ENCODE measurements at places on chromosomes 11 and 22.

DNA sequence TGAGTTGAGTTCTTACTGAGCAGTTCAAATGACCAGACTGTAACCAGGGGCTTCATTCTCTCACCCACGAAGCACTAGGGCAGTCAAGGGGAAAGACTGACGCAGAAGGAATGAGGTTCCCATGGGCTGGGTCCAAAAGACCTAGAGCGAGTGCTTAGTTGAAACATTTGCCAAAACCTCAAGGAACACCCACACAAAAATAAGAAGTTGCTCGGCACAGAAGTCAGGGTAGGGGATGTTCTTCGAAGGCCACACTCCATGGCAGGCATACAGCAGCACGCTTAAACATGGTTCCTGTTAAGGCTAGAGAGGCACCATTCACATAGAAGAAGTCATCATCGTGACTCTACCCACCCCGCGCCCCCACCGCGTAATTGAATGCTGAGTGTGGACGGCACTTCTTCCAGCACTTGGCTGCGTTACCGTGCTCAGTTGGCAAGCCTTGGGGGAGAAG, 52.9 kb downstream of the TIMP3 start:
- DNase-seq = no peak

DNA sequence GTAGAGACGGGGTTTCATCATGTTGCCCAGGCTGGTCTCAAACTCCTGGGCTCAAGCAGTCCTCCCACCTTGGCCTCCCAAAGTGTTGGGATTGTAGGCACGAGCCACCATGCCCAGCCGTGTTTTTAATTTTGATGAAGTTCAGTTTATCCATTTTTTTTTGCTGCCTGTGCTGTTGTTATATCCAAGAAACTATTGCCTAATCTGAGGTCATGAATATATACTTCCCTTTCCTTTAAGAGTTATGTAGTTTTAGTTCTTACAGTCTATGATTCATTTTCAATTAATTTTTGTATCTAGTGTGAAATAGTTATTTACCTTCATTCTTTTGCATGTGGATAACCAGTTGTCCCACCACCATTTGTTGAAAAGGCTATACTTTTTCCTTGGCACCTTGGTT, 50.3 kb upstream of the SORL1-AS1 start:
- no peak for DNase-seq

DNA sequence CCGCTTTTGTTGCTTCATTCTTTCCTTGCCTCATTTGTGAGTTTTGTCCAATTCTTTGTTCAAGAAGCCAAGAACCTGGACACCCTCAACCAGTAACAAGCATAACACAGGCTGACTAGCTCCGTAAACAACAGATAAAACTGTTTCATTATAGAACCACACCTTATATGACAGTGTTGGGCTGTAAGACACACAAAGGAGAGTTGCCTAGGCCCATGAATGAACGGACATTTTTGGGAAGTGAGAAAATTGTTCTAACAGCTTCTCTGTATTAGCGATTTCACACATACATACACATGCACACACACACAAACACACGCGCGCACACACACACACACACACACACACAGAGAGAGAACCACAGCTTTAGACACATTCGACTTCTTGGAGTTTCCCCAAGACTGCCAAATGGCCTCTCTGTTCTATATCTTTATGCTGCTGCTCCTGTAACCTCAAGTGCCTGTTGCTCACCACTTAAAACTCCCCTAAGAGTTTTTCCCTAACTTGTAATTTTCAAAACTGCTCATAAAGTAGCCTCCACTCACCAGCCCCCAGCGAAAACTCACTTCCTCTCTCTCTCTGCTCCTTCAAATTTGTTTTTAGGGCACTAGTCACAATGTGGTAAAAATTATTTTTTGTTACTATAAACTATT, 35.9 kb downstream of the CTSC start:
- no peak for DNase-seq

GRCh38 chr11:87252869-87253268, 215.1 kb downstream of the TMEM135 start:
- no peak for DNase-seq

DNA sequence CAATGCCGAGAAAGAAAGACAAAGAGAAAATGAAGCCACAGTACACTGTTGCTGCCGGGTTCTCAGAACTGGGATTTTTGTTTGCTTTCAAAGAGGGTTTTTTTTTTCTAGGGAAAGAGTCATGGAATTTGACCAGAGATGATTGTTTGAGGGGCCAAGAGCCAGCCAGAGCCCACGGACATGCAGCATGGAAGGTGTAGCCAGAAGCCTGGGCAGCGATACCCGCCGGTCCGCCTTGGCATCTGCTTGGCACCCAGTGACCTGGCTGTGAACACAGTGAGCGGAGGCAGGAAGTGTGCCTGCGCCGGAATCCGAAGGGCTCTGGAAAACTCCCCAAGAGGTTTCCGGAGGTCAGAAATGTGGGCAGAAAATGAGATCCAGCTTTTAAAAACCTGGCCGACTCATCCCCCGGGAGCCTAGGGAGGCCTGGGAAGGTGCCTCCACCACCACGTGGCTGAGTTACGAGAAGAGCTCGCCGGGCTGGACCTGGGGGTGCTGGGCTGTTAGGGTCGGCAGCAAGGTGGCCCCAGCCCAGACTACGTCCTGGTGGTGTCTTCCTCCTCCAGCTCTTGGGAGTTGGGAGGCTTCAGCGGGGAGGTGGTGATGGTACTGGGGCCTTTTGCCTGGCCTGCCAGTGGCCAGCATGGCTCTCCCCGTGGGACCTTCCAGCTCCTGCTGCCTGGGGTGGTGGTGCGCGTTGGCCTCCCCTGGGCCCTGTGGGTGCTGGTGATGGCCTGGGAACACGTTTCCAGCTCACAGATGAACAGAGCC, 61.6 kb upstream of the PPARA start:
- DNase-seq = no peak

DNA sequence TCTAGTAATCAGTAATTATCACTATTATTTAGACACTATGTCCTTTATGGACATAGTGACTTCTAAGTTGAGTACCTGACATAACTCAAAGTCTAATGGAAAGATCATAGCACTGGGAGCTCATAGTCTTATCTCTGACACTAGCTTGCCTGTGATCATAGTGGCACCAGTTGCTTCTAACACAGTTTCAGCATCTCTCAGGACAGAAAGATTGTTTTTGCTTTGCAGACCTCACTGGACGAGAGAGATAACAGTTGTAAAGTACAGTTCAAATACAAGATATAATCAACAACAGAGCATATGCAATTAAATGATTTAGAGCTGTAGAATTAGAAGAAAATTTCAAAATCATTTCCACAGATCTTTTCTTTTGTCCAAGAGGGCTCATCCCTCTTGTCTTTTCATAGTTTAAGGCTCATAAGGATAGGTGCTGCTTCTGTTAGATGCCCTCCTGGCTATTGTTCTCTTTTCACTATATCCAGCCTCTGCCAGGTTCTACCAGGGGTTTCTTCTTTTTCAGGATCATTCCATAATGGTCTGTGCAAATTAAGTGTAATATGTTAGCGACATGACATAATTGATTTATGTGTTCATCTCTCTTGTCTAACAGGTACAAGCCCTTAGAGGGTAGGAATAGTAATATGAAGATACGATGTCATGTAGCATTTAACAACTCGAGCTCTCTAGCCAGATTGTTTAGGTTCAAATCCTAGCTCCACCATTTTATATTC, 1175.4 kb upstream of the TENM4 start:
- no peak for DNase-seq

- no peak for DNase-seq
Measured at GRCh38 chr11:118334745-118335144, 7.8 kb downstream of the CD3D start.

DNA sequence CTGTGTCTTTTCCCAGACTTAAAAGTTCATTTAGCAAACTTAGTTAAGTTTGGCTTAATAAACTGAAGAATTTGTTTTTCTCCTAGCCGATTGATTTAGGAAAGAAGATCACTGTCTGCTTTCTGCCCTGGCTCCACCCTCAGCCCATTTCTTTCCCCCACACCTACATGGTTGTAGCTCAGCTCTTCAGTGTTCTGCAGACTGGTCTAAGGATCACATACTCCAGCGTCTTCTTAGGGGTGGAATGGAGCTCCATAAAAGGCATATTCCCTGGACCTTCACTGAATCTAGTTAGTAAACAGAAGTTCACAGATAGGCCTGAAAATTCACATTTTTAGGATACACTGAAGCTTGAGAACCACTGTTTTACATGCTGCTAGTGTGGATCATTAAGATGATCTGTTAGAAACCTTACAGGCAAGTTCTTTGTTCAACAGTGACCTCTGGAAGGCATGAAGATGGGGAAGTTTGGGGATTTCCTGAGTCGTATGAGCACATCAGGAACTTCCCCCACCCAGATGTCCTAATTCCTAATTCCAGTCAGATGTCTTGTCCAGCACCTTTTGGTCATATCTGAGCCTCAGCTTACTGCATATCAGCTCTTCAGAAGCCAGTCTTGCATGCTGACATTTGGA, 16.8 kb downstream of the PIWIL4 start:
- no peak for DNase-seq

GRCh38 chr11:42253156-42253555, 793.7 kb upstream of the LRRC4C start:
- DNase-seq = no peak

DNA sequence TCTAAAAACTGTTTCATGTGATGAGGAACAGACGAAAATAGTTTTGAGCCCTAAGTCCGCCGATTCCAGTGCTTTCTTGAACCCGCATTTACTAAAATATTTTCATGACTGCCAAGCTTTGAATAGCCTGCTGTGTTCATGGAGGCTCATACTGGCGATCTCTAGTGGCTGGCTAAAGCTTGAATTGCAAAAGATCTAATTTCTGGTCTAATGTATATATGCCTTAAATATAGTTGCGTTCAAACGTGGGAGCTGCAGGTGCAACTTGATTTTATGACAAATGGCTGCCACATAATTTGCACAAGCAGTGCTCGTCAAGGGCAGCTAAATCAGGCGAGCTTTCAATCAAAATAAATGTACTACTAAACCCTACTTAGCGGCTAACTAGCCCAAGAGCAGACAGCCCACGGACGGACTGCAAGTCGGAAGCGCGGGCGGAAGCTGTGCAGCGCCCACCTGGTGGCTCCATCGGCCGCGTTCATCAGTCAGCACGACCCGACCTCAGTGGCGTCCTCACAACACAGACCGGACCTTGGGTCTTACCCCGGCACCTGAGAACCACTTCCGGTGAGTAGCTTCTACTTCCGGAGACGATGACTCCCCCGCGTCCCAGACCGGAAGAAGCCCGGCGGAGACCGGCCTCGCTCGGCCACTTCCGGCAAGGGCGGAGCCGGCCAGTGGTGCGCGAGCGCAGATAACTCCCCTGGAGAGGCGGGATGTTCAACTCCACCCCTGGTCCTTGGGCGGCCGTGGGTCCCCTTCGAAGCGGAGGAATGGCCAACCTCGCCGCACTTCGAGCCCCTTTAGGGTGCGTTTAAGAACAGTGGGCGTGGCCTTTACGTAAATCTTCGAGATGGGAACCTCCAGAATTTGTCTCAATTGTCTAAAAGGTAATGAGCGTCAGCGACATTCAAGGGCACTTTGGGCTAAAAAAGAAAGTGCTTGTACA, 6.1 kb downstream of the RPL27A start:
- DNase-seq = peak; percentile 81

GRCh38 chr11:102476812-102477211, 24.2 kb upstream of the TMEM123 start:
- no peak for DNase-seq

- no peak for DNase-seq
Measured at GRCh38 chr11:111523343-111523742, 8.8 kb downstream of the HOATZ start.

- no peak for DNase-seq
Measured at GRCh38 chr11:105074166-105074530, 29.0 kb upstream of the CARD16 start.

DNA sequence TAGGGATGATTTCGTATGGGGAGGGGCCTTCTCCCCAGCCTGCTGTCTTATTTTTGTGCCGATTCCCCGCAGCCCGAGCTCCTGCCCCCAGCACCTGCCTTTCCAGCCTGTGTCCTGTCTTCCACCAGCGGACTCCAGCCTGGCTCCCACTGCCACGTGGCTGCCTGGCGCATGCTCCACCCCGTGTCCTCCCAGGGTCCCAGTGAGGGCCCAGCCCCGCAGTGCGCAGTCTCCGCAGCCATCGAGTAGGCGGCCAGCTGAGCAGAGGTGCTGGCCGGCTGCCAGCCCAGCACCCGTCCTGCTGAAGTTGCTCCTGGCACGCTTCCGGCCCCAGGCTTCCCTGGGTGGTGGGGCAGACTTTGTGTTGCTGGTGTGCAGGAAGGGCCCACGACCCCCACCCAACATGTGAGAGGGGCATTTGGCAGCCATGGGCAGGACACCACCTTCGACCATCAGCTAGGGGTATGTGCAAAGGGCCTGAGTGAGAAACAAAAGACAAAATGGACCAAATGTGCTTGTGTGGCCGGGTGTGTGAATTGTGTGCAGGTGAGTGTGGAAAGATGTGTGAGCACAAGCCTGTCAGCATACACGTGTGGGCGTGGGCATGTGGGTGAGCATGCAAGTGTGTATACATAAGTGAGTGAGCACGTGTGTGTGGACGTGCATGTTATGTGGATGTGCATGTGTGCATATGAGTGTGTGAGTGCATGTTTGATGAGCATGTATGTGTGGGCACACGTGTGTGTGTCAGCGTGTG, 55.9 kb downstream of the RTN4R start:
- DNase-seq = no peak

- DNase-seq = peak; percentile 7
Measured at GRCh38 chr11:5004424-5005274, 10.0 kb downstream of the OR51L1 start.

DNA sequence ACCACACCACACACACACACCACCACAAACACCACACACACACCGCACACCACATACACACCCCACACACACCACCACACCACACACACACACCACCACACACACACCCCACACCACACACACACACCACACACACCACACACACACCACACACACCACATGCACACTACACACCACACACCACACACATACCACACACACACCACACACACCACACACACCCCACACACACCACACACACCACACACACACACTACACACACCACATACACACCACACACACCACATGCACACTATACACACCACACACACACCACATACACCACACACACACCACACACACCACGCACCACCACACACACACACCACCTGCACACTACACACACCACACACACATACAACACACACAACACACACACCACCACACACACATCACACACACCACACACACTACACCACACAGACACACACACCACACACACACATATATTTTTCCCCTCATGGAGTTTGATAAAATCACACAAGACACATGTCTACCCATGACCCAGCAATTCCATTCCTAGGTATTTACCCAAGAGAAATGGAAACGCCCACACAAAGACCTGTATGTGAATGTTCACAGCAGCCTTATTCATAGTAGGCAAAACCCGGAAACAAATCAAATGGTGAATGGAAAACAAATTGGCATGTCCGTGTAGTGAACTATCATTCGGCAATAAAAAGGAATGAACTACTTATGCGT, 14.3 kb downstream of the CD5 start:
- no peak for DNase-seq

- DNase-seq = no peak
Measured at GRCh38 chr11:67644042-67644441, 4.5 kb upstream of the TBX10 start.

GRCh38 chr22:22043296-22044078, 60.9 kb upstream of the TOP3B start:
- DNase-seq = no peak

- DNase-seq = no peak
Measured at GRCh38 chr22:48452766-48453165, 1374.9 kb downstream of the BRD1 start.
